Fibroblast of villous mesenchyme (primary cell): ENCODE measurements at places on chromosomes 1 and 21. TPM values are rescaled to one million over a fixed set of nuclear protein-coding genes. Genes with fewer than 3 reads are reported as not detected.
A peak's percentile ranks its signal among the peaks of the same experiment; 100 is the strongest.

GRCh38 chr1:11525516-11525915 is 46.6 kb downstream of the DISP3 start:
- DNase-seq = no peak

DNA sequence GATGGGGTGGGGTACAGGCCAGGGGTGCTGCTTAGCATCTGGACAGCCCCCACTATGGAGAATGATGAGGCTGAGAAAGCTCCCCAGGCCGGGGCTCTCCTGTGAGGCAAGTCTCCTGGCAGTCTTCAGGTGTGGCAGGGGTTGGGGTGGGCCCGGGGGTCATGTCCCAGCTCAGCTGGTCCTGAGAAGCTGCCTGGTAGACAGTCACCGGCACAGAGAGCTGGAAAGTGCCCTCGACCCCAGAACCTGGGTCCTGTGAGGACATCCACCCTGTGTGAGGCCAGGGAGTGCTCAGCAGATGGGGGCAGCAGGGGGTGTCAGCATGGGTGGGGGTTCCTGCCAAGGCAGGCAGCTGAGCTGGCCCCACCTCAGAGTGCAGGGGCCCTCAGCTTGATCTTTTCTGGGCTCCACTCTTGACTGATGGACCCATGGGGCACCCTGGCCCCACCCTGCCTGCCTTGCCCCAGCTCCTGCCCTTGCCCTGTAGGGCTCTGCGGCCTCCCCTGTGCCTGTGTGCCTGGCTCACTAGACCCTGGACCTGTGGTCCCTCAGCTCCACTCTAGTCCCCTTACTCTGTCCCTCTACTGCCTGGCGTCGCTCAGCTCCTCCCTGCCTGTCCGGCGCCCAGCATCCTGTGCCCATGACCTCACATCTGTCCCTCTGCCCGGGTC is 5.8 kb downstream of the IBA57 start:
- DNase-seq = no peak

Gene SPRR2E
- not detected in 2 replicates for total RNA-seq

Gene OR2M4
- total RNA-seq = not detected in 2 replicates

- peak; percentile 5 for DNase-seq
These were observed 862.7 kb downstream of the NCAM2 start for GRCh38 chr21:21860888-21861287.

- DNase-seq = no peak
These were observed 31.8 kb downstream of the C1orf87 start for GRCh38 chr1:60041783-60042182.

DNA sequence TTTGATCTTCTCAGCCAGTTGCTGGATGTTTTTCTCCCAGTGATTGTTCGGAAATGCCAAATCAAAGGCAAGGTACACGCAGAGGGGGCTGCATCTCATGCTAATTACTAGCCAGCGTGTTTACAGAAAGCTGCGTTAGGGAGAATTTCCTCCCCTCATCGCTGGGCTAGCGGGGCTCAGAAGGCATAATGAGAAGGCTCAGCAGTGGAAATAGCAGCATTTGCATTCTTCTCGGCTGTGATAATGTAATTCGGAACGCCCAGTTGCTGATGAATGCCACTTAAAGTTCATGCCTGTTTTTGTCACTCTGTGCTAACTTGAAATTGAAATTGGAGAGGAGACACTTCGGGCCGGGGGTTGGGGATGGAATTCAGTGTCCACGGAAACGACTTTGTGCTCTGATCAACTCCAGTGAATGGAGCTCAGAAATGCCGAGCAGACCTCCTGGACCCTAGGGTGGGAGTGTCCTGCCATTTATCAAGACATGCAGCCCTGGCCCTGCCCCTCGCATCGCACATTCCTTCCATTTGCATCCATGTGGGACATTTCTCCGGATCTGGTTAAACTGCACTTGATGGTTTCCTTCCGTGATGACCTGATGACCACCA is 313.4 kb upstream of the C1orf174 start:
- no peak for DNase-seq

DNA sequence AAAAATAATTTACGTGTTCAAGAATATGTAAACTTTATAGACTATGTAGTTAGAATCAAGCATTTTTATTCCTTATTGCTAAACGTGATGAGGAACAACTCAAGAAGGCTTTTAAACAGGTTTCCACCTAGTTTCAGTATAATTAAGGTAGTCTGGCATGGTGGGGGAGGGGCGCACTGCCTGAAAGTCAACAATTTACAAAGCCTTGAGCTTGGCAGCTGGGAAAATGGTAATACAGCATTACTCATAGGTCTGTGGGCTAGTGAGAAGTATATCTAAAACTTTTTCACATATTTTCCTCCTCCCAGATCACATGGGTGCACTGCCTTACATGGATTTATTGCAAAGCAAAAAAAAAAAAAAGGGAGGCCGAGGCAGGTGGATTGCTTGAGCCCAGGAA is 75.2 kb downstream of the EVI5 start:
- peak; percentile 90 for DNase-seq

Gene ZZZ3
- total RNA-seq = 63.8 and 94.6 TPM in 2 replicates

GRCh38 chr1:35177237-35177786 is 15.6 kb downstream of the SFPQ start:
- DNase-seq = no peak

DNA sequence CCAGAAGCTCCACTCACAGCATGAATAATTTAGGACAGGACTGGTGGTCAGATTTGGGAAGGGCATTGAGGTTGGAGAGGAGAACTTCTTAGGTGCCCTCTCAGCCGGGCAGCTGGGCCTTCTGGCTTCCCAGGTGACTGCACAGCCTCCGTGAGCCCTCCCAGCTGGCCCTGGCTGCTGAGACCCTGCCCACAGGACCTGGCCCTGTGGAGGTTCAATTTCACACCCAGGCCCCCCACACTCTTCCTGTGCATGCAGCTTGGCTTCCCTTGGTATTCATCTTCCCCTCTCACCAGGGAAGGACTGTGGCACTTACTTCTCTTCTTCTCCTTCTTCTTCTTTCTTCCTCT is 50.6 kb downstream of the NDUFS5 start:
- no peak for DNase-seq

DNA sequence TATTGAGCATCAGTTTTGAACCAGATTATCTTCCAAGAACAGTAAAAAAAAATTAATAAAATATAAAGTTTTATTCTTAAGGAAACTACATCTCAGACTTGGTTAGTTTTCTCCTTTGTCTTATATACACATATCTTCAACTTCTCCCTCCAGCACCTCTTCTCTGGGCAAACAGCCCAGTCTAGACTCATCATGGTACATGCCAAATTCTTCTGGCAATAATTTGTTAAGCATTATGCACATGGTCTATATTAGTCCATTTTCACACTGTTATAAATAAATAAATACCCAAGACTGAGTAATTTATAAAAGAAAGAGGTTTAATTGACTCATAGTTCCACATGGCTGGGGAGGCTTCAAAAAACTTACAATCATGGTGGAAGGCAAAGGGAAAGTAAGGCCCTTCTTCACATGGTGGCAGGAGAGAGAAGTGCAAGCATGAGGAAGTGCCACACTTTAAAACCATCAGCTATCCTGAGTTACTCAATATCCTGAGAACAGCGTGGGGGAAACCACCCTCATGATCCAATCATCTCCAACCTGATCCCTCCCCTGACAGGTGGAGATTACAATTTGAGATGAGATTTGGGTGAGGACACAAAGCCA is 108.7 kb upstream of the RNPC3 start:
- no peak for DNase-seq

Gene HAO2
- not detected in 2 replicates for total RNA-seq

DNA sequence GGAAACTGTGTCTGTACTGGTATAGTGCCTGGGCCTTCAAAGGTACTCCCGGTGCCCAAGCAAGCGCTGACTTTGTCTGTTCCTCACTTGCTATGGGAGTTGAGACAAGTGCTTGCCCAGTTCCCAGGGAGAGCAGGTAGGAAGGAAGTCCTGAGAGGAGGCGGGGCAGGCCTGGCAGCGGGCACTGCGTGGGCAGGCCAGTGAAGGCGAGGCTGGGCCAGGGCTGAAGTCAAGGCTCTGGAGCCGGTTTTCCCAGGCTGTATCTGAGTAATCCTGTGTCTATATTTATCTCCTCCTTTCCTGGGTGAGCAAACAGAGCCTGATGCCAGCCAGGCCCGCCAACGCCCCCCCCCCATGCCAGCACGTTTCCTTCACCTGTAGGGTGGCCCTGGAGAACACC is 15.9 kb upstream of the EDN2 start:
- DNase-seq = no peak

- no peak for DNase-seq
These were observed 30.2 kb downstream of the TTC39A start for GRCh38 chr1:51299981-51300670.

GRCh38 chr1:91779548-91780021 is 106.4 kb downstream of the TGFBR3 start:
- DNase-seq = no peak

DNA sequence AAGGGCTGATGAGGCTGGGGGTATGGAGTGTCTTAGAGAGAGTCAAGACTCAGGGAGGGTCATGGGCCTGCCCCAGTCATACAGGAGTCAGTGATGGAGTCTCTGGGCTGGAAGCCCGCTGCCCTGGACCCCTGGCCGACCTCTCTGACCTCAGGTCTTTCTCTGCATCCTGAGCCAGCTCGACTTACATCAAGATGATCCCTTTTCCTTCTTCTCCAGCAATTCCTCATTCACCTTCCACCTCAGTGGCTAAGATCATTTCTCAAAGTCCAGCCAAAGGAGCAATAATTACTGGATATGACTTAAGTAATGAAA is 308.6 kb downstream of the MATN1 start:
- DNase-seq = no peak

Gene PRRX1
- 174 and 203 TPM in 2 replicates for total RNA-seq

DNA sequence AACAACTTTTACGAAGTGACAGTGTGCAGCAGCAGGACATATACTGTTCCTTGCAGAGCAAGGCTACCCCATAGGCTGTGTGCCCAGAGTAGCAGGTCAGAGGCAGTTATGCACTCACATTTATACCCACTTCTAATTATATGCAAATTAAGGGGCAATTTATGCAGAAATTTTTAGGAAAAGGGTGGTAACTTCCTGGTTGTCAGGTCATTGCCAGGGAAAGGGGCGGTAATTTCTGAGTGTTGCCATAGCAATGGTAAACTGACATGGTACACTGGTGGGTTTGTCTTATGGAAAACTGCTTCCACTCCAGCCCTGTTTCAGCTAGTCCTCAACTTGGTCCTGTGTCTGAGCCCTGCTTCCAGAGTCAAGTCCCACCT is 12.0 kb upstream of the SLAMF1 start:
- no peak for DNase-seq

Gene MYOG
- not detected in 2 replicates for total RNA-seq

Gene F5
- total RNA-seq = not detected in 2 replicates

- DNase-seq = no peak
These were observed 758 bp upstream of the ATAD3B start for GRCh38 chr1:1470626-1471388.

DNA sequence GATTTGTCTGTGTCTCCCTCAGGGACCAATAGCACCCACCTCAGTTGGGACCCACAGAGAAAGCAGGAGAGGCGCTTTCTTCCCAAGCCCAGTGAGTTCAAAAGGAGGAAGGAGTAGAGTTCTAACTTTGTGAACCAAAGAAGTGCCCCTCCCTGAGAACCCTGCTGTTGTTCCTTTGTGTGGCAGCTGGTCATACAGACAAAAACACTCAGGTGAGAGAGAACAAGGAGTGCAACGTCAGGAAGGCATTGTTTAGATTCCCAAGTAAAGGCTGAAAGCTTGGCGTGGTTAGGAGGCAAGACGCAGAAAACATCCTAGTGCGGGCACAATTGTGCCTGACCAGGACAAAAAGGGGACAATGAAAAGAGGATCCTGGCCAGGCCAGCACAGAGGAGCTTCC is 654.6 kb downstream of the KIF26B start:
- DNase-seq = no peak

GRCh38 chr1:187037973-187038553 is 209.3 kb downstream of the PLA2G4A start:
- DNase-seq = no peak

Gene ATP1A4
- total RNA-seq = not detected in 2 replicates

Gene RCSD1
- 0.64 and 1.3 TPM in 2 replicates for total RNA-seq

DNA sequence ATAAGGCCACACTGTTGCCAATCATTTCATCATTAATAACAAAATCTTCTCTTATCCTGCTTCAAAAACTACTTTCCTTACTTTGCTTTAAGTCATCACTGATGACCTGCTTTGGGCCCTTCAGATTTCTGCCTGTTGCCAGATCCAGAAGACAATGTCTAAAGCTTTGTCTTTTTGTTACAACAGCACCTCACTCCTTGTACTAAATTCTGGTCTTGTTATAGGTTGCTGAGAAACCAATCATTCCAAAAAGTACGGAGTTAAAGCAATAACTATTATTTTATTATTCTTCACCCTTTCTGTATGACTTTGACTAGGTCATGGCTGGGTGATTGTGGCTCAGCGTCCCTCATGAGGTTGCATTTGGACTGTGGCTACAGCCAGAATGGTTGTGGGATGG is 633.5 kb downstream of the PTPRU start:
- DNase-seq = no peak

GRCh38 chr1:34696981-34697380 is 57.9 kb upstream of the GJB5 start:
- no peak for DNase-seq

Gene TLR5
- total RNA-seq = not detected in 2 replicates

Gene GSTM2
- 16.8 and 19.0 TPM in 2 replicates for total RNA-seq

Gene TNFRSF8
- under 0.01 and 0.86 TPM in 2 replicates for total RNA-seq

Gene RNPEP
- total RNA-seq = 77.0 and 93.7 TPM in 2 replicates

Gene GCSAML
- not detected in 2 replicates for total RNA-seq

- no peak for DNase-seq
These were observed 13.8 kb upstream of the PTTG1IP start for GRCh38 chr21:44887126-44887806.

DNA sequence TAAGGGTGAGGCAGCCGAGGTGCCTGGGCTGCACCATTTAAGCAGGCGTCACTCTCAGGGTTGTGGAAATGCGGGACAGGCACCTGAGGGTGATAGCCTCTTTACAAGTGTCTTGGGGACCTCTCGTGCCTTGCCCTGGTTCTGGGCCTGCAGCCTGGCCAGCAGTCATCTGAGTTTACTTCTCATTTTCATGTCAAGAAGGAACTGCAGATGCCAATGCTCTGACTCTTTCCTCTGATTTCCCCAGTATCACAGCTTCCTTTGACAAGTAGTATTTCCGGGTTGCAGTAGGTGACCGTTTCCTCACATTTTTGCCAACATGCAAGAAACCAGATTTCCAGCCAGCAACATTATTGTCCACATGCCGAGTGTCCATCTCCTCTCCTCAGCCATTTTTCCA is 286.9 kb downstream of the DISC1 start:
- DNase-seq = no peak
